Testis (tissue), 5 donors: ENCODE measurements at places on chromosomes 2 and 18. TPM values are rescaled to one million over a fixed set of nuclear protein-coding genes. Genes with fewer than 3 reads are reported as not detected.
A peak's percentile ranks its signal among the peaks of the same experiment; 100 is the strongest.

VIL1 gene
- 0.71 TPM for total RNA-seq

CRYGC gene
- not detected for total RNA-seq

TFPI gene
- 10.5 TPM for total RNA-seq

ZNF385B gene
- 37.4 TPM for total RNA-seq

NTSR2 gene
- 0.68 TPM for total RNA-seq

TRIM43 gene
- 1.3 TPM for total RNA-seq

DNA sequence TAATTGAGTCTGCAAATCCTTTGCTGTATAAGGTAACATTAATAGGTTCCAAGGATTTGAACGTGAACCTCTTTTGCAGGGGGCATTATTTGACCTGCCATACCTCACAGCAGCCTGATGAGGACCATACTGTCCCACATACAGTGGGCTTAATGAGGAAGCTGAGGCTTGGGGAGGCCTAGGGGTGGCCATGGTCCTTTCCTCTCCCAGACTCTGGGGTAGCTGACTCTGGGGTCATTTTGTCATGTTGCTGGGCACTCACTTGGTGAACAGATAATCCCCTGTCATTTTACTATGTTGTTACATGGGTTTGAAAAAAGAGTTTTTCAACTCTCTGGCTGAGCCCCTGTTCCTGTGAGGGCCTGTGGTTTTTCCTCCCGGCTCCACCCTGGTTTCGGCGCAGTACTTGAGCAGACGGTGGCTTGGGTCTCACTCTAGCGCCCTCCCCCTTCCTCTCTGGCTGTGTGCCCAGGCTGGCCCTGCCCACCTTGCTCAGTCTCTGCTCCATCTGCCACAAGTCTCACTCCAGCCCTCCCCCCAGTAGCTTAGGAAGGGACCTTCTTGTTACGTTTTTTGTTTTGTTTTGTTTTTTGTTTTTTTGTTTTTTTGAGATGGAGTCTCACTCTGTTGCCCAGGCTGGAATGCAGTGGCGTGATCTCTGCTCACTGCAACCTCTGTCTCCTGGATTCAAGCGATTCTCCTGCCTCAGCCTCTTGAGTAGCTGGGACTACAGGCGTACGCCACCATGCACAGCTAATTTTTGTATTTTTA is 21.0 kb downstream of the INPP4A start:
- DNase-seq: peak; percentile 43

GRCh38 chr2:215941726-215942125 is 71.6 kb downstream of the MREG start:
- DNase-seq: no peak

DNA sequence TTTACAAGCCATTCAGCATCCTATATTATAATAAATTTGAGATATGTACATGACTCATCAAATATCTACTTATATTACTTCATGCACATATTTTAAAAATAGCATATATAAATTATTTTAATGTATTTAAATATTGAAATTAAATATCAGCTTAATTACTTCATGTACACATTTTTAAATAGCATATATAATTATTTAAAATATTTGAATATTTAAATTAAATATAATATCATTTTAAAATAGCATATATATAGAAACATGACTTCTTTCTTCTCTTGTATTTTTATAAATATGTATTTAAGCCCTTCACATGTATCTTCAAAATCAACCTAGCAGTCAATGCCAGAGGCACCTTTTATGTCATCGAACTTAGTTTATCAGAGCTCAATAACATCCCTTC is 298.8 kb upstream of the DSEL start:
- DNase-seq: no peak

GRCh38 chr2:237474442-237474911 is 12.6 kb upstream of the MLPH start:
- DNase-seq: no peak

DNA sequence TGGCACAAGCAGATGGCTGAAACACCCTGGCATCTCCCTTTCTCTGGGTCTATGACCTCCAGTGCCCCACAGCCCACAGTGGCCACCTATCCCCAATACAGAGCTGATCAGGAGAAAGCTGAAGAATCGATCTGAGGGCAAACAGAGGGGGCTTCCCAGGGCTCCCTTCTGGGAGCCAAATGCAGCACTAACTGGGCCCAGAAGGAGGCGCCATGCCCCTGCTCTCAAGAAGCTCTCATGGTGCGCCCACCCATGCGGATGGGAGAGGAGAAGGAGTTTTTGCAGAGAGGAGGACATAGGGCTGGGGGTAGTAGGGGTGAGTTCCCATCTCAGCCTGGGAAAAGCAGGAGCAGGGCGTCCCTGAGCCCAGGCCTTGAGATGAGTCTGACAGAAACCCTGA is 787.3 kb upstream of the RAB6C start:
- no peak for DNase-seq

DNA sequence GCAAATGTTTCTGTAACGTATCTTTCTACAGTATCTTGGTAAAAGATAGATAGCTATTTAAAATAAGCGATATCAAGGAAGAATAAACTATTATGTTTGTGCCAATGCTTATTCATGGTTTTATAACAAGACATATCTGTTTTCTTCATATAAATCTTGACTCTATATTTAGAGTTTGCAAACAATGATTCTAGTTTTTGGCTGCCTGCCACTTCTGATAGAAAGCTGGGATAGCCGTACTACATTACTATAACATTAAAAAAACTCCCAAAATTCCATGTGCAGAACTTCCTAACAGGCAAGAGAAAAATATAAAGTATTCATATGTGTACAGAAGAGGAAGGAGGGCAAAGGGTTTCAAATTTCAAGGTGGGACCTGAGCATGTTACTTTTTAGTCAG is 985.0 kb downstream of the BCL11A start:
- DNase-seq: no peak

GRCh38 chr18:5588529-5588928 is 44.7 kb upstream of the EPB41L3 start:
- no peak for DNase-seq

DNA sequence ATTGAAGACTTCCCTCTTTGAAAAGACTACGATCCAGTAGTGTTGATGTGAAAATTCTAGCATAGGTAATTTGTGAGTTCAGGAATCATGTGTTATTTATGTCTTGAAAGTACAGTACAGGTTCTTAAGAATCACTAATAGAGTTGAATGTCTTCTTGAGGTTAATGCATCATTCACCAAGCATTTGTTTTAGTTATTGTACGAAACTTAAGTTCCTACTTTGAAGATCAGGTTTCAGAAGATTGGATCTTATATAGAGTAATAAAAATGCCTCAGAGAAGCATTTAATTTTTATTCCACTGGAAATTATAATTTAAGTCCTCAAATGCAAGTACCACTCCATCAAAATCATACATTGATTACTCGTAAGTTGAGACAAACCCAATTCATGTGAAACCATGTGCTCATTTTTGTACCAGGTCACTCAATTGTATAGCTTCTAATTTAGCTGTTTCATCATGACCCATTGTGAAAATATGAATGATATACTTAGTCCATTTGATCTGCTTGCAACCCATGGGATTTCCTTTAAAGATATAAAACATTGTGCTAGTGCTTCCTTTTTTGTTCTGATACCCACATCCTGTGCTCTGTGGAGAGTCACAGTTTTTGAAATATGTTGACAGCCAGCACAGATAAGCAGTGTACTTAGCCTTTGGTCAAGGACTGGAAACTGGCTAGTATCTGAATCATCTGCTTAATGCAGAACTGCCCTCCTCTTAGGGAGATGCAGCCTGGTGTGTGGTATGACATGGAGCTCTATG is 22.5 kb upstream of the RAB27B start:
- DNase-seq: no peak

GRCh38 chr18:61076986-61077385 is 256.2 kb upstream of the CDH20 start:
- DNase-seq: no peak

DNA sequence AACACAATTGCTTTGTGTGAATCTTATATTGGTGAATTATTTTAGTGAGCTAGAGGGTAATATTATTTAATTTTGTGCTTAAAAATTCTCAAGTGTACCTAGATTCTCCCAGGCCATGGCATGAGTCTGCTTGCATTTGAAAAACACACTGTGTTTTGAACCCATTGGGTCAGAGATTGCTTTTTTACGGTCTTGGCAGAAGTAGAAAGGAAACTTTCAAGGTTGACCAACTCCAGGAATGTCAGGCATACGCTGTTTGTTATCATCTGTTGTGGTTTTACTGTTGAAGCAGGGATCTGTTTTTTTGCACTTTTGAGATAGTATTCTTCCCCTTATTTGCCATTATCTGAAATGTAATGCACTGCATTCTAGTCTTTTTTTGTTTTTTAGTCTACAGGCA is 377.4 kb downstream of the RPRM start:
- DNase-seq: no peak

GRCh38 chr18:58058720-58059119 is 14.7 kb downstream of the NEDD4L start:
- DNase-seq: no peak

- peak; percentile 2 for DNase-seq
Measured at GRCh38 chr2:70928366-70928765, 7.3 kb upstream of the ATP6V1B1 start.

GRCh38 chr2:69017080-69017479 is 4.1 kb downstream of the ANTXR1 start:
- no peak for DNase-seq

GRCh38 chr2:1440581-1440980 is 27.3 kb downstream of the TPO start:
- DNase-seq: no peak

DNA sequence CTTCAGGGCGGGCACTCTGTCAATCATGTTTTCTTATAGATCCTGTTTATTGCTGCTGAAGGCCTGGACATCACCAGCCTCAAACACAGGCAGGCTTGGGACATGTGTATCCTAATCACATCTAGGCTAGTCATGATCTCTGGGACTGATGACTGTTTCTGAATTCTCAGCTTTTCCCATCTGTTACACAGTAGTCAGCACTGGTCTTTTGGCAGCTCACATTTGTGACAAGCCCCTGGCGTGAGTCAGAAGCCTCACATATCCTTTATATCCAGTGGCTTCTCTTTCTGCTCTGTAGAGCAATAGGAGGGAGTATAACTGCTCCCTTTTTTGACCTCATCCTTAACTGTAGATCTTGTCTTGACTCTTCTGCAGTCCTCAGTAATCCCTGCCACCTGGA is 4.5 kb downstream of the SEMA4F start:
- DNase-seq: no peak

DNA sequence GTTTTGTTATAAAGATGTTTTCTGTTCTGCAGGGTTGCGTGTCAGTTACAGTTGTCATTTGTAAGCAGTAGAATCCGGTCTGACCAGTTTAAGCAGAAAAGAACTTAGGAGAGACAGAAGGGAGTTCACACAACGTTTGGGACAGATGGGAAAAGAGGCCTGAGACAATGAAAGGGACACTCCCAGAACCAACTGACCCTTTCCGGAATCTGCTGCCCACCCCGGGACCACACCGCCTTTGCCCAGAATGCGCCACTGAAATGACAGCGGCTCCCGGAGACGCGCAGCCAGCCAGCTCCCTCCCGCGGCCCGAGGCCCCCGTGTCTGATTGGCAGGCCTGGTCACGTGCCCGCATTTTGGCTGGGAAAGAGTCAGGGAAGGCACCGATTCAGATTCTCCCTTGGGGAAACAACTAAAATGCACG is 244.6 kb downstream of the BCL2 start:
- peak; percentile 78 for DNase-seq

GRCh38 chr2:183057333-183057985 is 19.2 kb upstream of the NCKAP1 start:
- no peak for DNase-seq

GRCh38 chr18:7038330-7038851 is 79.2 kb downstream of the LAMA1 start:
- peak; percentile 92 for DNase-seq

GRCh38 chr2:72788756-72789155 is 37.1 kb downstream of the EXOC6B start:
- no peak for DNase-seq

DNA sequence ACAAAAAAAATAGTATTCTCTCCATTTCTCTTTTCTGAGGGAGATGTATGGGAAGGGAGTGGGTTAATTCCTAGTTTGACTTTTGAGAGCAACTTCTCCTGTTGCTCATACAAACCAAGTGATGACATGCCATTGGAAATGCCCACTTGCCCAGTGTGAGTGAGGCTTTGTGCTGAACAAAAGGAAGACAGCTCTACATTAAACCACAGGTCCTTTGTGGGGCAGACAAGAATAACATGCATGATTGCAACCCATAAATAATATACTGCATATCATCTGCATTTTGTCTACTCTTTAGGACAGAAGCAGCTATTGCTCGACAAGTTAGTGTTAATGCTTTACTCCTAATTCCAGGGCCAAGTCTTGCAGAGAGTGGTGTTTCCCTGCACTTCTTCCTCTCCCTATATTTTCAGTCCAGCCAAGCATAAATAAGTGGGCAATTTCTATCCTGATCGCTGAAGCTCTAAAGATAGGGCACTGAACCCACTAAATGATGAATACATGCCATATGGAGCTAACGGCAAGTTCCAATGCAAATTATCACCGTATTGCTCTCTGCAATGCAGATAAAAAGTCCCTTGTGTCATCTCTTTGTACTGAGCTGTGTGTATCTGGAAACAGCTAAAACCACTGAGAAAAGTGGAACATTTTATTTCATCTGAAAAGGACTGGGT is 19.4 kb upstream of the EHBP1 start:
- DNase-seq: no peak

DNA sequence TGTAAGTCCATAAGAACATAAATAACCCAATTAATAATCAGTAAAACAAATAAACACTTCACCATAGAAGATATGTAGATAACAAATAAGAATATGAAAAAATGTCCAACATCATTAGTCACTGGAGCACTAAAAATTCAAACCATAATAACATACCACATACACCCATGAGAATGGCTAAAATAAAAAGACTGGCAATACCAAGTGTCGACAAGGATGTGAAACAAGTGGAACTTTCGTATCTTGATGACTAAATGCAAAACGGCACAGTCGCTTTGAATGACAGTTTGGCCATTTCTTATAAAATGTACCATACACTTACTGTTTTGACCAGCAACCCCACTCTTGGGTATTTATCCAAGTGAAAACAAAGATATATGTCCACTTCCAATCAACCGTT is 26.8 kb downstream of the ANKMY1 start:
- no peak for DNase-seq

DNA sequence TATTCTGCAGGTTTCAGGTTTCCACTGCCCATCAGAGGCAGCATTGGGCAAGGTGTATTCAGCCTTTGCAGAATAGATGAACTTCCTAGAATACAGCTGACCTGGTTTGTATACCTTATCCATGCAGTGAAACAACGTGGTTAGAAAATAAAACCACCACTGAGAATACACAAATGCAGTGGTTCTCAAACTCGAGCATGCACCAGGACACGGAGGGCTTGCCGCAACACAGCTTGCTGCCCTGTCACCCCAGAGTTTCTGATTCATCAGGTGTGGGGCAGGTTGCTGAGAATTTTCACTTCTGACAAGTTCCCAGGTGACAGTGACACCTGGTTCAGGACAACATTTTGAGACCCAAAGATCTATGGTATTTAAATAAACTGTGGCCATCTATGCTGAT is 23.4 kb upstream of the C1D start:
- DNase-seq: no peak
